ENCODE measurements at places on chromosomes 4 and X.

GRCh38 chrX:121598356-121598755 lies 550.9 kb downstream of the GLUD2 start:
- no peak for DNase-seq

GRCh38 chr4:149029056-149029651 lies 586.9 kb upstream of the NR3C2 start:
- DNase-seq, result no peak

DNA sequence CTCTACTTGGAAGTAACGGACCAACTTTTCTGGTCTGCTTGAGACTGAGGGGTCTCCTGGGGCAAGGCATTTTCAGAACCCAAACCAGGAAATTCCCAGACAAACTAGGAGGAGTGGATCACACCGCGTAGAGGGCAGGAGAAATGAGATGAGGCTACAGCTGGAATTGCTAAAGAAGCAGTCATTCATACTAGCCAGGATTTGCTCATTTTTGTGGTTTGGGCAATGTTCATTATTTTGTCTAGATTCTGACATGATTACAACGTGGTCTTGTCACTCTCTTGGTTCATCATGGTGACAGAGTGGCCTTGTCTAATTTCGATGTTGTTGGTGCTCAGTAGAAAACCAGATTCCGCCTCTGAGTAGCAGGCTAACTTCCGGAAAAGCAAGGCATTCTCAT lies 63.2 kb downstream of the BANK1 start:
- peak; percentile 30 for DNase-seq

DNA sequence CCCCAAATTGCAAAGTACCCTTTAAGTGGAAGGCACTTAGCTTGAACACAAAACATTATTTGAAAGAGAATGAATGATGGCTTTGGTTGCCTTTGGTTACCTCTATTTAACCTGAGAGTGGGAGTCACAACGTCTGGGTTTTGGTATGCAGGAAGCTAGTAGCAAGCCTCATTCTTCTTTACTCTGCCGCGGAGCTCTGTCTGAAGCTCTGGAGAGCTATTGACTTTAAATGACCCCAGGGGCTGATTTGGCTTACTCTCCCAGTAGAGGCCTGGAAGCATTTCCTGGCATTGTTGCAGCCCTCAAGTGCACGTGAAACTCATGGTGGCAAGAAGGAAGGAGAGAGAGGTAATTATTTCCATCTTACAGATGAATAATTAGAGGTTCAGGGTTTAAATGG lies 81.8 kb upstream of the MAGEA4 start:
- no peak for DNase-seq

Measured in fibroblast of skin of back (primary cell).